ENCODE measurements at places on chromosomes 1 and 21.

DNA sequence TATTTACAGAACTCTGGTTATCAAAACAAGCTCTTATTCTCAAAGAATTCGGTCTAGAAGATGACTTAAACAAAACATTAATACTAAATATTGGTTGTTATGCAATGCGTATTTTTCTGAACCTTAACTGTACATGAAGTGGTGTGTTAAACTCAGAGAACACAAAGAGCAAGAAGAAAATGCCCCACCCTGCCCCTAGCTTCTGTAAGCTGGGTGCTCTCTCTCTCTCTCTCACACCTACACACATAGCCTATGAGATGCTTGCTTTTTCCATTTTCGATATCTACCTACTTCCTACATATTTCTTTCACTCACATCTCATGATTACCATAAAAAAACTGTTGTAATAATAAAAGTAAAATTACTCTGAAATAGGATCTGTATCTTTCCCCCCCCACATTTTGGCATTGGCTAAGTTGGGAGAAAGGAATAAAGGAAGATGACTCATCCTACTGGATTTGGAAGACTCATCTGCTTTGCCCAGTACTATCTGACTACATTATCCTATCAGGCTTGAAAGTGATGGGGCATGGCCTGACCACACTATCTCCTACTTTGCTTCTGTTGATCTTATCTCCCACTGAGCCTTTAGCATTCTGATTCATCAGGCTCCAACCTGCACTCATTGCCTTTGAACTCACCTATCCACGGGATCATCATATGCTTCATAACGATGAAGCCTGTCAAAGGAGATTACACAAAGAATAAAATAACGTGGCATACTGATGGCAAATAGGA lies 2.9 kb downstream of the CRYZ start:
- DNase-seq = no peak

GRCh38 chr1:113401728-113402127 lies 11.4 kb downstream of the MAGI3 start:
- no peak for DNase-seq

DNA sequence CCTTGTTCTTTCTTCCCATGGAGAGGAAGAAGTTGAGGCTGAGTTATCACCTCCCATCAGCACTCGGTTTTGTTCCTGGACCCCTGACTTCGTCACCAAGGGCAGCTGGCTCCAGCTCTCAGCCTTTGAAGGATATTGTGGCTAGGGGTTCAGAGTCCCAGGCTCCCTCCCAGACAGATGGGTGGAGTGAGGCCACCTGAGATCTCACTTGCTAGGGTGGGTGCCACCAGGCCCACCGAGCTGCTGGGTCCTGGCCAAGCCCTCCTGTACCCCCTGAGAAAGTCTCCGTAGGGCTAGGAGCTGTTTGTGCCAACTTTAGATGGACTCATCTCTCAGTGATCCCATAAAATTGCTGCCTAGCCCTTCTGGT lies 6.9 kb downstream of the MX2 start:
- DNase-seq = no peak

- DNase-seq = no peak
These were observed 22.4 kb downstream of the CFHR4 start for GRCh38 chr1:196910215-196910614.

- DNase-seq = no peak
These were observed 127.6 kb upstream of the LMO4 start for GRCh38 chr1:87200875-87201638.

DNA sequence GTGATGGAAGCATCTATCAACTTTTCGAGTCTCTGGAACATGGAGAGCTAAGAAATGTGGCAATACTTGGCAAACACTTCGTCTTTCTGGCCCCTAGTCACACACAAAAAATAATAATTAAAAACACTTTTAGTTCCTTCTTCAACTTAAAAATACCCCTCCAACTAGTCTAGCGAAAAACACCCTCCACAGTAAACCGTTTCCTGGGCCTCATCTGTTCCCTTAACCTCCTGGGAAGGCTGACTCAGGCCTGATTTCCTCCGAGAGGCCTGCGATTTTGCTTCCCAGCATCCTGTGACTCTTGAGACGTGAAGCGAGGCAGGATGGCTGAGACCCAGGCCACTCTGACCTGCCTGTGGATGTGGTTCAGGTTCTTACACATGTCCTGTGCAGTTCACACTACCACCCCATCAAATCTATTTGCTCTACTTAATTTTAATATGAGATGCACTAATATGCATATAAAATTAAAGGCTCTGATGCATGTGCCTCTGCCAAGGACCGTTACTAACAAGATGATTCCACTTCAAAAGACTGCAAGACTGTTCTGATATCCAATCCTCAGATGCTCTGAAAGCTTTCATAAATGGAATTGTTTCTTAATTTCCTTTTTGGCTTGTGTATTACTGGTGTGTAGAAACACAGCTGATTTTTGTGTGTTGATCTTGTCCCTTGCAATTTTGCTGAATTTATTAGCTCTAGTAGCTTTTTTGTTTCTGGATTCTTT lies 3.5 kb downstream of the NAV1 start:
- DNase-seq = peak; percentile 76

All from suppressor macrophage treated with lipopolysaccharide for 1 hour (primary cell).